ENCODE measurements at places on chromosomes 1 and 21.

DNA sequence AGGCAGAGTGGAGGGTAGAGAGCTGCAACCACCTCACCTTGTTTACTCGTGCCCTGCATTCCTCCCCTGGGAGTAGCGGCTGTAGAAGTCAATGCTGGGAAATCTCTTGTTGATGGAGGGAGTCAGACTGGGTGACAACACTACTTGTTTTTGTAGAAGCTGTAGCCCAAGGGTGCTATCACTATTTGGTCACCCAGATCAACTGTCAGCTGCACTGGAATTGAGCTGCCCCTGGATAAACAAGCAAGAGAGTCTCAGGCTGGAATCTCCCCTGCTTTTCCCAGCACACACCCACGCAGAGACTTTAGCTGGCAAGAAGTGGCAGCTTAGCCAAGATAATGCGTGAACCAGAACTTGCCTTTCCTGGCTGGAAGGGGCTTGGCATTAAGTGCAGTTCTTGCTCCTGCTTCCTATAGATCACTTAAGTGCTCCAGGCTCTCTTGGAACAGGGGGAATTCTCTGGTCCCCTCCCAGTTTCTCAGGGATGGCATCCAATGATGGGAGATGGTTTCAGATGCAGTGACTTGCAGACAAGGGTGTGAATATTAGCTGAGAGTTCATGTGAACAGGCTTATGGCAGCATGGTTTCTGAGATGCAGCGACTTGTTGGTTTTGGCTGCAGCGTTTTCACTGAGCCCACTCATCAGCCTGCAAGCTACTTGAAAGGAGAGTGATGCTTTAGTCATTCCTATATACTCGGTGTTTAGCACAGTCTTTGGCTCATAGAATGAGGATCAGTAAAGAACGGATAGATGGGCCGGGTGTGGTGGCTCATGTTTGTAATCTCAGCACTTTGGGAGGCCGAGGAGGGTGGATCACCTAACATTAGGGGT lies 16.8 kb downstream of the ATP2B4 start:
- no peak for DNase-seq

- DNase-seq: no peak
Measured at GRCh38 chr21:44052071-44052829, 40.1 kb downstream of the TRAPPC10 start.

- DNase-seq: no peak
Measured at GRCh38 chr1:168628807-168629206, 52.4 kb downstream of the XCL1 start.

DNA sequence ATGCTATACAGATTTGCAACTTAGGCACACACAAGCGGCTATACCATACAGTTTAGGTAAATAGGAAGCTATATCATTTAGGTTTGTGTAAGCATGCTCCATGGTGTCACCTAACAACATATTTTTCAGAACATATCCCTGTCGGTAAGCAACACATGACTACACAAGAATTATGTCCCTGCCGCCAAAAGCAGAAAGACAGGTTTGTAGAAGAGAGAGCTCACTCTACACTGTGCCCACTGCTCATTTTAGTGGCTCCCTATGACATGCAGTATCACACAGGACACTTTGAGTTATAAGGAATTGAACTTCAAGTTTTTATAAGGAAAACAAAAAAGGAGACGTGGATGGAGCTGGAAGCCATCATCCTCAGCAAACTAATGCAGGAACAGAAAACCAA lies 132.5 kb upstream of the KAZN start:
- DNase-seq: no peak

DNA sequence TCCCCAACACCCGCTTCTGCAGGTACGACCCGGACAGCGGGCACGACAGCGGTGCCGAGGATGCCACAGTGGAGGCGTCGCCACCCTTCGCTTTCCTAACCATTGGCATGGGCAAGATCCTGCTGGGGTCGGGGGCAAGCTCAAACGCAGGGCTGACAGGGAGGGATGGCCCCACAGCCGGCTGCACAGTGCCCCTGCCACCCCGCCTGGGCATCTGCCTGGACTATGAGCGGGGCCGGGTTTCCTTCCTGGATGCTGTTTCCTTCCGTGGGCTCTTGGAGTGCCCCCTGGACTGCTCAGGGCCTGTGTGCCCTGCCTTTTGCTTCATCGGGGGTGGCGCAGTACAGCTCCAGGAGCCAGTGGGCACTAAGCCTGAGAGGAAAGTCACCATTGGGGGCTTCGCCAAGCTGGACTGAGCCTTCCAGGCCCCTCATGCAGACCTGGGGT lies 10.1 kb downstream of the TRIM46 start:
- no peak for DNase-seq

DNA sequence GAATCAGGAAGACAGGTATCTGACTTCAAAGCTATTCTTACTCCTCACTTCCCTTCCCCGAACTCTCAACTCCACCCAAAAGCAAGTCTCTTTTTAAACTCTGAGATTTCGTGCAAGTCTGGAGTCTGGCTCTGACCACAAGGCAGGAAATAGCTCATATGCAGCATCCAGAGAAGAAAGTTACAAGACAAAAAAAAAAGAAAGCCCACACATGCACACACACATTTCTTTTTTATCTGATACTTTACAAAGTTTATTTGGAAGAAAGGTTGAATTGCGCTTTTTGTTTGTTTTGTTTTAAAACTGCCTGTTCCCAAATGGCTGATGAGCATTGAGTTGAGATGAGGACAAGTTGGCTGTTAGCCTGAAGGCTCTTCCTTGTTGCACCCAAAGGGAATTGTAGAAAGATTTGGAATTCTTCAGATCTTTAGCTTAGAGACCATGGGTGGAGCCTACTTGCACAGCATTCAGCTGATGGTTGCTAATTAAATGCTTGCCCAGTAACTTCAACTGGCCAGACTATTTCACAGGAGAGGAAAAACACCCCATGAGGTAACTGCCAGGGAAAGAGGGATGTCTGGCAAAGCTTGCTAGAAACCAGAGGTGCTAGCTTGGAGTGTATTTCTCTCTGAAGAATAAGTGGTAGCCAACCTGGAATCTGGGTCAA lies 490.3 kb downstream of the TTLL7 start:
- no peak for DNase-seq

DNA sequence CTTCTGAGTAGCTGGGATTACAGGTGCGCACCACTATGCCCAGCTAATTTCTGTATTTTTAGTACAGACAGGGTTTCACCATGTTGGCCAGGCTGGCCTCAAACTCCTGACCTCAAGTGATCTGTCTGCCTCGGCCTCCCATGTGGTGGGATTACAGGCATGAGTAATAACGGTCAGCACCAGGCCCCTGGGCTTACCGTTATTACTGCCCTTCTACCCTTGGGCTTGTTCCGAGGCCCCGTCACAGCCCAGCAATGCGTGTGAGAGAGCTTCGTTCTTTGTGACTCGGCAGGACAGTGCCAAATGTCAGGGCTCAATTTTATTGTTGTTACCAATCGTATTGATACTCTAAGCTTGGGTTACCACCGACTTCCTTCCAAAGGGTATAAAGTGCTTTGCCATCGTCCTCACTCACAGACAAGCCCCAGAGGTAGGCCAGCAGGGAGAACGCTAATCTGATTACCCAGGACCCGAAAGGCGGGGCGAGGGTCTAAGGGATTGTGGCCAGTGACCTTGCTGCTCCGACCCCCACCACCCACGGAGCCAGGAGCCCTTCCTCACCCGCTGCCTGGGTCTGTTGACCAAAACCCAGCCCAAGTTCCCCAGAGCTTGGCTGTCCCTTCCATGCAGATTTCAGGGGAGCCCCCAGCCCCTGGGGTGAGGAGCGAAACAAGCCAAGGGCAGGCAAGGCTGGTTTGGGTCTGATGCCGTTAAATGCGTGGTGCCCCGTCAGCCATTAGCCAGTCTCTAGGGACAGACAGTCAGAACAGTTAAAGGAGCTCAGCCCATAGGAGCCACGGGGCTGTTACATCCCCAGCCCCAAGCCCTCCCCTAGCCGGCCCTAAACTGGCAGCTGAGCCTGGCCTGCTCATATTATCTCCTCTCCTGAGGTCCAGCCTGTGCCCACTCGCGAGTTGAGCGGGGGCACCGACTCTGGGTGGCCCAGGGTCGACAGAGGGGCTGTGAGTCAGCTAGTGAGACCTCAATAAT lies 54.9 kb upstream of the CASZ1 start:
- DNase-seq: no peak

- DNase-seq: no peak
Measured at GRCh38 chr1:50970931-50971582, 1.0 kb downstream of the CDKN2C start.

DNA sequence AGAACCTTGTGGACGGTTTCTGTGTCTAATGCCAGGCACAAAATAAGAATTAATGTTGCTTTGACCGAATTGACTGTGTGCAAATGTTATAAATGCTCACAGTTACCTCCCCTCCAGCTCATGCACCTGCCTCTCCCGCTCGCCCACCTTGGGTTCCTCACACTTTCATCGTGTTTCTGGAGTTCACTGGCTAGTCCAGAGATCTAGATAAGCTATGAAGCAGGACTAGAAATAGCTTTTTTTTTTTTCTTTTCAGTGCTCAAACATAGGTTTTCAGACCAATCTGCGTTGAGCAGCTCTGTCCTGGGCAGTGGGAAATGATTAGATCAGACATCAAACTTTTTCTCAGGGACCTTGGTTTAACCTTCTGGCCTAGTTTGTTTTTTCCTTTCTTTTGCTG lies 11.1 kb downstream of the TENT5C start:
- DNase-seq: no peak

- DNase-seq: no peak
Measured at GRCh38 chr1:10856176-10856683, 59.8 kb upstream of the CASZ1 start.

GRCh38 chr1:36094621-36095061 lies 5.9 kb downstream of the ADPRS start:
- no peak for DNase-seq

DNA sequence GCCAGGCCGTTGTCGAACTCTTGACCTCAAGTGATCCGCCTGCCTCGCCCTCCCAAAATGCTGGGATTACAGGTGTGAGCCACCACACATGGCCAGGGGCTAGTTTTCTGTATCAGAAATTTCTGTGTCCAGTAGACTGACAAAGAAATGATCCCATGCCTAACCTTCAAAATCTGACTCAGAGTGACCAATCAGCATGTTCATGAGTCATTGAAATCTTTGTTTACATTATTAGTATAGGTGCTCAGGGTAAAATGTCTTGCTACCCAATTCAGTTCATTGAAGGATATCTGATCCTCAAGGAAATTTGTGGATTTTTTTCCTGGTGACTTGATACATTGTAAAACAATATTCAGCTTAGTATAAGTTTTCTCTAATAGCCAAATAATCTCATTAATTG lies 11.0 kb upstream of the LDLRAD2 start:
- no peak for DNase-seq

DNA sequence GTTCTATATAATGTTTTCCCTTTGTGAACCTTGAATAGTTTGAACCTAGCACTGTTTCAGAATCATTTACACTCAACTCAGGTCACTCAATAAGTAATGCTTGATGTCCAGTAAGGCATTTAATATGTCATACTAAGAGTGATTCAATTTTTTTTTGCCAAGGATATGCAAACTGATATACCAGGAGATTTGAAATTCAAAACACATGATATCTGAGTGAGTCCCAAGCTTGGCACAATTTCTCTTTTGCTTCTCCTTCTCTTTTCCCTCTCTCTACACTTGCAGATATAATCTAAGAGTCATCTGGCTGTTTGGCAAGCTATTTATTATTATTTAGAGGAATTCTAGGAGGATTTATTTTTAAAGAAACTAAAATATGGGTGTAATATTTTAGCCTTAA lies 61.6 kb upstream of the SPAG17 start:
- DNase-seq: no peak

DNA sequence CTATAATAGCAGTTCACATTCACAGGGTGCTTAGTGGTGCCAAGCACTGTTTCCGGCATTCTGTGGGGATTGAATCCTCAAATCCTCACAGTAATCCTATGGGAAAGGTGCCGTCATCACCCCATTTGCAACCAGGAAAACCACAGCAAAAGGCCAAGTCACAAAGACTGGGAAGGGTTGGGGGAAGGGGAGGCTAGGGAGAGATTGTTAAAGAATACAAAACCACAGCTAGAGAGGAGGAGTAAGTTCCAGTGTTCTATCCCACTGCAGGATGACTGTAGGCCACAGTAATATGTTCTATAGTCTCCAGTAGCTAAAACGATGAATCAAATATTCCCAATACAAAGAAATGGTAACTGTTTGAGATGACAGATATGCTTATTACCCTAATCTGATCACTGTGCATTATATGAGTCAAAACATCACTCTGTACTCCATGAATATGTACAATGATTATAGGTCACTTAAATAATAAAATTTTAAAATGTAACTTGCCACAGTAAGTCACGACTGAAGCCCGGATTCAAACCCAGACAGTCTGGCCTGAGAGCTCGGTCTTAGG lies 256.8 kb downstream of the TOMM20 start:
- no peak for DNase-seq

- peak; percentile 8 for DNase-seq
Measured at GRCh38 chr1:85884372-85885035, 176.3 kb upstream of the ZNHIT6 start.

- no peak for DNase-seq
Measured at GRCh38 chr1:4165686-4166300, 265.7 kb upstream of the C1orf174 start.

DNA sequence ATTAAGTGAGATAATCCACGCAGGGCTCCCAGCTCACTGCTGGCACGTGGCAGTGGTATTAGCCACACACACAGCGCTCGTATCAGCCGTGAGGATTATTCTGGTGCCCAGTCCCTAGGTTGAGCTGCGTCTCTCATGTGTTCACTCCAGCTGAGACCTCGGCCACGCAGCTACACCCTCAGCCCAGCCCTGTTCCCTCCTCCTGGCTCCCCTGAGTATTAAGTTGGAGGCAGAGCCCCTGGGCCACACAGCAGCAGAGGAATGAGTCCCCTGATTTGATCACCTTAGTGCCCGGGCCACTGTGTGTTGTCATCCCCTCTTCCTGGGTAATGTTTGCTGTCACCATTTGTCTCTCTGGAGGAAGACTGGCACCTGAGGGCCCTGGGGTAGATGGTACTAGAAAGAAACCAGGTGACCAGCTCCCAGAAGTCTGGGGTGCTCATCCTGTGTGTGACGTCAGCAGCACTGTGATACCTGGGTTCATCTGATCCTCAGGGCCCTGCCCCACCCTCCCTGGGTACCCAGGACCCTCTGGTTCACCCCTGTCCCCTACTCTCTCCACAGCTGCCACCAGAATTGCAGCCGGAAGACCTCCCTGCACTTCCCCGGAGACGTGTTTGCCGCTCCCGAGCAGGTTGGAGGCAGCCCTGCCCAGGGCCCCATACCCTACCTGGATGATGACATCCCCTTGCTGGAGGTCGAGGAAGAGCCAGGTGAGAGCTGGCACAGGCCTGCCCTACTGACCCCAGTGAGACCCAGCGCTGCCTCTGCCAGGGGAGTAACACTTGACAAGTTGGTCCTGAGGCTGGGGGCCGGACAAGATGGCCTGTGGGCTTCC lies 40.1 kb downstream of the DISP3 start:
- DNase-seq: no peak

- DNase-seq: no peak
Measured at GRCh38 chr1:192530254-192530653, 45.3 kb upstream of the RGS1 start.

All from HuH-7.5 (cell line).